ENCODE measurements at places on chromosomes 3 and 15.

DNA sequence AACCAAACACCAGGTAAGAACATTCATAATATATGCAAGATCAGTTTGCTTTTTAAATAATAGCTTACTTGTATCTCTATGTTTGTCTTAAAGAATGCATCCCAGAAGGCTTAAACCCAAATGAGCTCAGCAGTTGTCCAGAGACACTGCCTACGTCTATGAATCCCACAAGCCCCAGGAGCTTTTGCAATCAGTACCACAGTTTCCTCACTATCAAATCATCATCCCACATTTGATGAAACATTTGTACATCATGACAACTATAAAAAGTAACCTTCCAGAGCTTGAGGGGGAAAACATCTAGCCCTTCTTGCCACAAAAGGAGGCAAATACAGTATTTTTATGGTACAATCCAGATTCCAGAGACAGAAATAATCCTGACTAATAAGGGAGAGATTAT, 63.7 kb downstream of the ATP8B4 start:
- DNase-seq = no peak

DNA sequence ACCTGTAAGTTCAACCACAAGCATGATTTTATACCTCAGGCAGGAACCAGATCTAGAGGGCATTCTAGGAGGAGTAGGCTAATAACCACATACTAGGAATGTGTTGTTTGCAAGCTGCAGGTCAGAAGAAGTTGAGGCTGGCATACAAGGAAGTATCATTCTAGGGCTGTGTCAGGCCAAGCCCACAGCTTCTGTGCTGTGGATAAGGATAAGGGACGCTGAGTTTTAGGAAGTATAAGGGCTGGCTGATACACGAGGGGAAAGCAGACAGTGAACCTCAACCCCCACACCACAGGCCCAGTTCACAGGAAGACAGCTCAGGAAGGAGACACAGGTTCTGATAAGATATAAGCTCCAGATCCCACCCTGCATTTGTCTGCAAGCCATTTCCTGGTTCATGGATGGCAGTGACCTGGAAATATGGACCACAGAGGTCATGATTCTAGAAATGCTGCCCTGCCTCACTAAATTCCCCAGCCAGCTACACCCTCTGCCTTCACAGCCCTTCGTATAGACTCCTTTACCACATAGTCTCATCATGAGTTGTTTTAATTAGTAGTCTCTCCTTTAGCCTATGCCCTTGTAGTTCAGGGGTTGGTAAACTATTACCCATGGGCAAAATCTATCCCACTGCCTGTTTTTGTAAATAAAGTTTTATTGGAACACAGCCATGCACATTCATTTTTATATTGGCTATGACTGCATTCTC, 260.7 kb downstream of the OPA1 start:
- DNase-seq = no peak

- no peak for DNase-seq
Measured at GRCh38 chr3:2360815-2361214, 262.1 kb downstream of the CNTN4 start.

DNA sequence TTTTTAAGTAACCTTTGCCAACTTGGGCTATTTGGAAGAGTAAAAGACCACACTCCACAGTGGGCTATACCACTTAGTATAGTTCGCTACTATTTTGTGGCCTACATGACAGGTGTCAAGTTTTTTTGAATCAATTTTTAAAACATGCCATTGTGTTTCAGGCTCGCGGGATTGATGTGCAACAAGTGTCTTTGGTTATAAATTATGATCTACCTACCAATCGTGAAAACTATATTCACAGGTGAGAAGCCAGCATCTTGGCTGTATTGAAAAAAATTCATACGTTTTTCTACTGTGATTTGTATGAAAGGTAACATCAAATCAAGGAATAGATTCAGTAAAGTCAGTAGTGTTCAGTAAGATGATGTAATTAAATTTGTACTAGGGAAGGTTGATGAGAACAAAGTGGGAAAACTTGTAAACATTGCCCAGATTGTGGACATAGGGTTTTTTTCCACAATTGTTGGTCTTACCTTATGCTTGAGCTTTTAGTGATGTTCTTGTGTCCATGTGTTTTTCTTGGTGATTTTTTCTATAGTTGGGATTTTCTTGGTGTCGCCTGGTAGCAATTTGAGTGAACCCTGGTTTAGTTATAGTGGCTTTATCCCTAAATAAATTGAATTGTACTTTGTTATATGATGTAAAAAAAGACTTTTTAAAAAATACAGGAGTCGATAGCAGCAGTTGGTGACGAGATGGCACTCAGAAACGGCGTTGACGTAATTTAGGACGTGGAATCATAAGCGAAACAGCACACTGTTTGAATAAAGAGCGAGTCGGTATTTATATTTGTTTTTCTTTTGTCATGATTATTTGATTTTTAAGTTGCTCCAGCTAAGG, 4.5 kb downstream of the EIF4A2 start:
- no peak for DNase-seq

- no peak for DNase-seq
Measured at GRCh38 chr3:71752831-71753700, 589 bp upstream of the GPR27 start.

- DNase-seq = no peak
Measured at GRCh38 chr3:72256716-72257115, 471.8 kb upstream of the PROK2 start.

- DNase-seq = peak; percentile 62
Measured at GRCh38 chr3:71129611-71130431, 453.7 kb downstream of the FOXP1 start.
